Colonic mucosa (tissue), 4 donors: ENCODE measurements at places on chromosomes 5 and 9.

- DNase-seq = no peak
These were observed 995.8 kb upstream of the WWC1 start for GRCh38 chr5:167295681-167296005.

DNA sequence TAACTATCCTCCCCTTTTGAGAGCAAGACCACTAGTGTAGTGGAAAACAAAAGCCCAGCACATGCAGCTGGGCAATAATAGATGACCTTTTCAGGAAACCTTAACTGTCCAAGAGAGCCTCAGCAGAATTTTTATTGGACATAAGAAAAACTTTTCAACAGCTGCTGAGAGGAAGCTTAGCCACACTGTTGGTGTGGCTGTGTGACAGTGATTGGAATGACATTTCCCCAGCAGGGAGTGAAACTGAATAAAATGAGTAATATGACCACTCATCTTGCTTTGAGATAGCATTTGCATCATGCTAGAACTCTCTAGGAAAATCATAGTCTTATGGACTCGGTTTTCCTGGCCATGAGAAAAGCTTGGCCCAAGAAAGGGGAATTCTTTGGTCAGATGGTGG, 687.8 kb downstream of the SLCO4C1 start:
- no peak for DNase-seq

- DNase-seq = no peak
These were observed 341.3 kb downstream of the RASEF start for GRCh38 chr9:82721593-82721992.

DNA sequence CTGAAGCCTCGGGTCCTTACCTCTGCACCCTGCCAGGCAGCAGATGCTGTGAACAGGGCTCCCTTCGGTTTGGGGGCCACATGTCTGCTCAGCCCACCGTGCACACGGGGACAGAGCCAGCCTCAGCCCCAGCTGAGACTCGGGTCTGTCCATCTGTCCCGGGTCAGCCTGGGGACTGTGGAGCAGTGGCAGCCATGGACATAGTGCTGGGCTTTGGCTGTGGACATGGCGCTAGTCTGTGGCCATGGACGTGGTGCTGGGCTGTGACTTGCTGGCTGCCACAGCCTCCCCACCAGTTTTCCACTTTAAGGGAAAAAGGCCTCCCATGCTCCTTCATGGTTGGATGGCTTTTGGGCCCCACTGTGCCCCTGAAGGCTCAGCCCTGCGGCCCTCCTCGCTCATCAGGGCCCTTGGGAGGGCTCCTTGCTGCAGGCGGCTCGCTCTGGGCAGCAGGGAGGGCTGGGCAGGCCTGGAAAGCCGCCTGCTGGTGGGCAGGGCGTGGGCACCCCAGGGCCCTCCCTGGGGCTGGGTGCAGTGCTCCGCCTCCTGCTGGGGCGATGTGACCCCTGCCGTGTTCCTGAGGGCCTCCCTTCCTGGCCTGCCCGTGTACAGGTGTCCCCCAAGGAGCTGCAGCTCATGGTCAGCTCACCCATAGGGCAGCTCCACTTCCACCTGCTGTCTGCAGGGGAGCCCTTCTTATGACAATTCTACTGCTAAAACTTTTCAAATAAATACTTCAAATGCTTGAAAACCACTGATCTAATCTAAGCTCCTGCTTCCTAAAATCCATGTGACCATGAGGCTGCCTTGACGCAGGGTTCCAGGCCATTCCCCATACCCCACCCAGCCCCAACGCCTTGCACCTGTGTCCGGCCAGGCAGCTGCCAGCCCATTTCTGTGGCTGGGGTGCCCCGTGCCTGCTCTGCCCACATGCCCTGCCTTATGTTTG, 112.1 kb upstream of the LMX1B start:
- no peak for DNase-seq

- DNase-seq = no peak
These were observed 172.3 kb upstream of the CDH6 start for GRCh38 chr5:31021181-31021624.

GRCh38 chr5:157820593-157821252, 38.2 kb downstream of the CLINT1 start:
- peak; percentile 46 for DNase-seq

DNA sequence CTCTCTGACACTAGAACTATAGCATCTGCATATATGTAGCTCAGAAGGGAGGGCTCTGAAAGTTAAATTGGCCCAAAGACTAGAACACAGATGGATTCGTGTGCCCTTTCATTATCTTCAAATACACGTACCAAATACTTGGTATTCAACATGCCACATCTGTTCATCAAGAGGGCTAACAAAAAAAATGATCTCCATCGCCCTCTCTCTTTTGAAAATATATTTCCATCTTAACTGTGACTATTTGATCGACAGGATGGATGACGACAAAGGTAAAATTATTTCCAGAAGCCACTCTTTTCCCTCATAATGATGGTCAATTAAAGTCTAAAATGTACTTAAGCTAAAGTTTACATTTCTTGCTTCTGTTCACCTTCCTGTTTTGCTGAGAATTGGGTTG, 77.0 kb downstream of the SEMA6A start:
- no peak for DNase-seq

DNA sequence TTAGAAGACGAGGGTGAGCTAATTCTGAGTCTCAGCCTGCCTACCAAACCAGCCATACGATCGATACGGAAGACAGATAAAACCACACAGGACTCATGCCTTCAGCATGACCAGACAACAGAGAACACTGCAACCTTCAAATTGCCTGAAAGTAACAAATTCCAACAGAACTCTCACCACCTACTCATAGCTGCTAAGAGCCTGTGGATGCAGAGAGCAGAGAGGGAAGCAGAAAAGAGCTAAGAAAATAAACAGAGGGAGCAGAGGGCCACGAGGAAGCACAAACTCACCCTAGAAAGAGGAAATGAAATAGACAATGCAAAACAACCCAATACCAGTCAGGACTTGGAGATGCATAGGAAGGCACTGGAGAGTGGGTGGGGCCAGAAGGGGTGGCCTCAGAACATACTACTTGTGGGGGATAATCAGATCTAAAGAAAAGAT, 86.7 kb upstream of the TAS2R1 start:
- DNase-seq = no peak

- DNase-seq = peak; percentile 78
These were observed at the start of gene LPCAT1 for GRCh38 chr5:1523793-1524480. Gene LPCAT1 (minus strand): TSS chr5:1523960. CDS start chr5:1523844, 116 bp downstream.

GRCh38 chr9:132575005-132575609, 7.3 kb upstream of the BARHL1 start:
- peak; percentile 70 for DNase-seq

DNA sequence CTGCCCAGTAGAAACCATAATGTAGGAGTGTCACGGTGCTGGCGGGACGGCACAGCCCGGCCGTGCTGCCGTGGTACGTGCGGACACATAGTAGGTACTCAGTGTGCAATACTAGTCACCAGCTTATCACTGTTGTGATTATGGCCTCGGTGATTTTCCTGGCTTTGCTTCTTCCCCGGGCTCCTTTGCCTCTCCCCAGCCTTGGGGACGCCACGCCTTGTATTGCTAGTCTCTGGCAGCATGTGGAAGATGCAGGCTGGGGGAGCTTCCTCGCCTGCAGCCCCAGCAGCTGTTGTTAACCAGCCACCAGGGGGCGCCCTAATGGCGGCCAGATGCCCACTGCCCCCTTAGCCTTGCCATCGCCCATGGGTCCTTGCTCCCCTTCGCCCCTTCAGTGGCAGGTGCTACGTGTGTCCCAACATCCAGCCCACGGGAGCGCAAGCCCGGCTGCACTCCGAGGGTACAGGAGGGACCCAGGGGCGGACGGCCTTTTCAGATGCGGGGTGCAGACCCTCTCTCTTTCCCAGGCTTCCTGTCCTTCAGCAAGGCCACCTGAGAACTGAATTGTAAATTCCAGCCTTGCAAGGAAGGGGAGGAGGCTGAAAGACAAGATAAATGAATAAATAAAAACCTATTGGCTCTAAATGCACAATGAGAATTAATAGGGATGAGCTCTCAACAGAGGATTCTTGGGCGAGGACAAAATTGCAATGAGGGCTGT, 8.0 kb downstream of the NTNG2 start:
- DNase-seq = peak; percentile 26

GRCh38 chr9:127086771-127087170, 35.7 kb downstream of the ANGPTL2 start:
- no peak for DNase-seq

DNA sequence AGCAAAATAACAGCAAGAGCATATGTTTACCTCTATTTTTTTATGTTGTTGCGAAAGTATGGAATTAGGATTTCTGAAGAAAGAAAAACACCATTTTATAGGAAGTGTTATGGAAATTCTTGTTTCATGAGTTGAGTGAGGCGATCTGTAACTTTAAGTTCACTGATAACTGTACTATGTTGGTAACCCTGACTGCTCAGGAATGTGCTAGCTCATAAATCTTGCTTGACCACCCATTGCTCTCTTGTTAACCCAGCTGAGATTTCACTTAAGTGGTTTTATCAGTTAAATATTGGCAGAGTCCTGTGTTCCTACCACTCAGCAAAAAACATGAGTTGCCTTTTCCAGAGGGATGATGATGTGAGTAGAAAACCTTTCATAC, 91.1 kb upstream of the STARD4 start:
- DNase-seq = no peak

DNA sequence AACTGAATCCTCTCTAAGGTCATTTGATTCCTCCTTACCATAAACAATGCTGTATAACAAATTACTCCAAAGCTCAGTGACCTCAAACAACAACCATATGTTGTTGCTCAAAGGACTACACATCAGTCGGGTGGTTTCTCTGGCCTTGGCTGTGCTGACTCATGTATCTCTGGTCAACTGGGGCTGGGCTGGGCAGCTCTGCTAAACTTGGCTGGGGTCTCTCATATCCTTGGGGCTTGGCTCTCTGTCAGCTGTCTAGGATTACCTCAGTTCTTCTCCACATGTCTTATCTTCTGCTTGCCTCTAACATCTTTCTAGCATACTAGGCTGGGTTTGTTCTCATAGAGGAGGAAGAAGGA, 86.4 kb downstream of the GALNT10 start:
- peak; percentile 43 for DNase-seq

GRCh38 chr5:51394609-51395008, 11.4 kb downstream of the ISL1 start:
- no peak for DNase-seq

GRCh38 chr5:20972419-20972925, 984.5 kb upstream of the CDH18 start:
- DNase-seq = peak; percentile 20

DNA sequence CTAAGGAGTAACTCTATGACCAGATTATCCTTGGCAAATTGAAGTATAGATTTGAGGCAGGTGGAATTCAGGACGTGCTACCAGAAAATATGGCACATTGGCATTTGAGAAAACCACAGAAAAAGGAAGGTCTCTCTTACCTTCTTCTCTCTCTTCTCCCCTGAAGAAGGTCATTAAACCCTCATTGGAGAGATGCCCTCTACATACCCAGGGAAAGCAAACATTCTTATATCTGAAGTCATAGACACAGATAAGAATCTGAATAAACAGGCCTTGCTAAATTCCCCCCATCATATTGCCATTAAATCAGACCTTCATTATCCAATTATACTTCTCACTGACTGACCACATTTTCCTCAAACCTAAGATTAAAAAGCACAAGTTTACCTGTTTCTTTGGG, 17.8 kb downstream of the SPINK1 start:
- DNase-seq = no peak

DNA sequence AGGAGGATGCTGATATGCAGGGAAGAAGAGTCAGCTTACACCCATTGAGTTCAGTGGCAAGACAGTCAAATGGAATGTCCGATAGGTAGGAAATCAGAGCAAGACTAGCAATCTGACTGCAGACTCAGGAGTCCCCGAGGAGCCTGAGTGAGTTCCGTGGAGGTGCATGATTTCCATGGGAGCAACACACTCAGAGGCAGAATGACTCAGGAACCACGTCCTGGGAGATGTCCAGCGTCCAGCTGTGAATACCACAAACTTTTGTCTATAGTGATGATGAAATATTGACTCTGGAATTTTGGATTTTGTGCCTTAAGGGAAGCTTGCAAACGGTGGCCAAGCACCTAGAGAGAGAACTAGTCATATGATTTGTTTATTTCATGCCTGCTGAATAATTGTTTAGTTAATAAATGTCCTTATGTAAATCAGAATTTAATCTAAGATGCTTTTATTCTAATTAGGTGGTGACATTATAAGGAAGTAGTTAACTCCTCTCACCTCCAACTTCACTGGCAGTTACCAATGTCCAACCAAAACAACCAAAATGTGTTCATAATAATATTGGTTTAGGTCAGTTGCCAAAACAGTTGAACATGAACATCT, 100.4 kb downstream of the PDE4D start:
- DNase-seq = peak; percentile 19

DNA sequence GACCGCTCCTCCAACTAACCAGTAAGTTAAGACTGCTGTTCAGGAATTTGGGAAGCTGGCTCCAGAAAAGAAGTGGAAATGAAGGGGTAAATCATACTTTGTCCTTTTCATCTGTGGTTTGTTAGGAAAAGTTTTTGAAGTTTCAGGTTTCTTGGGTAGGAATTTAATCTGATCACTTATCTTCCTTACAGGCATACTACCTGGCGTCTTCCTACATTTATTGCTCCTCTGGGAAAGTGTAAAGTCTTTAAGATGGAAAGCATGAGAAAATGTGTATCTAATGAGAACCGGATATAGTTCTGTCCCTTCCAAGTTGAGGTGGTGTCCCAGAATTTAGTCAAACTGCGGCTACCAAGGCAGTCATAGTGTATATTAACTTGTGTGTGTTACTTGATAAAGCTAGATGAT, 1.3 kb downstream of the RASA1 start:
- DNase-seq = no peak

DNA sequence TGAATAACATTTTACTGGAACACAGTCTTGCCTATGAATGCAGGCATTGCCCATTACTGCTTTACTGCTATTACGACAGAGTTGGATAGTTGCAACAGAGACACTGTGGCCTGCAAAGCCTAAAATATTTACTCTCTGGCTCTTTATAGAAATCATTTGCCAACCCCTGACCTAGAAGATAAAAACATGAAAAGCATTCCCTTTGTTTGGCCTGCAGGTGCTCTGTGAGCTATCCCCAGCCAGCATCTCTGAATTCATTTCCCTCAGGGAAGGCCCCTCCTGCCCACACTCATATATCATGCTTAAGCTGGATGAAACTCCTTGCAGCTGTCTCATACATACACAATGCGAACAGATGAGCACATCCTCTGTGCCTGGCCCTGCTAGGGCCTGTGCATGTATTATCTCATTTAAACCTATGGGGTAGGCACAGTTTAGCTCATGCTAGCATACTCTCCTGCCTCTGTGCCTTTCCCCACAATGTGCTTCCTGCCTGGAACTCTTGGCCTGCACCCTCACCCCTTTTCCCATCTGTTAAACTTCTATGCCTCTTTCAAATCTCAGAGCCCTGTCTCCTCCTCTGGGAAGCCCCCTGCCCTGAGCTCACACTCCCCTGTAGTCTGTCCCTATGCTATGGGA, 193.1 kb downstream of the PAX5 start:
- no peak for DNase-seq

DNA sequence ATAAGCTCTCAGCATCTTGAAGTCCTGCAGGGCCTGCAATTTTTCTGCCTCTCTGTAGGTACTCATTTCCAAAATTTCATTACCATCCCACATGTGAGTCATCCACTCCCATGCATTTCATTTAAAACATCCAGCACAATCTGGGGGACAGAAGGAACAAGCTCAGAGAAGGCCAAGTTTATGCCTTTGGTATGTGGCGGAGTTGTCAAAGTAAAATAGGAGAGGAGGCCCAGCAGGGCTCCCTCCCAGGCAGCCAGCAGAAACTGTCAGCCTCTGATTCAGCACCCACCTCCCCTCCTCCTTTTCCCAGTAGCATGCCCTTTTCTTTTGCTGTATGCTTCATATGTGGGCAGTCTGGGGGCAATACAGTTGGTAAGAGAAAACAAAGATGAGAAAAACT, 126.4 kb upstream of the ZNF366 start:
- no peak for DNase-seq
